ENCODE measurements at places on chromosomes 1 and 21.

DNA sequence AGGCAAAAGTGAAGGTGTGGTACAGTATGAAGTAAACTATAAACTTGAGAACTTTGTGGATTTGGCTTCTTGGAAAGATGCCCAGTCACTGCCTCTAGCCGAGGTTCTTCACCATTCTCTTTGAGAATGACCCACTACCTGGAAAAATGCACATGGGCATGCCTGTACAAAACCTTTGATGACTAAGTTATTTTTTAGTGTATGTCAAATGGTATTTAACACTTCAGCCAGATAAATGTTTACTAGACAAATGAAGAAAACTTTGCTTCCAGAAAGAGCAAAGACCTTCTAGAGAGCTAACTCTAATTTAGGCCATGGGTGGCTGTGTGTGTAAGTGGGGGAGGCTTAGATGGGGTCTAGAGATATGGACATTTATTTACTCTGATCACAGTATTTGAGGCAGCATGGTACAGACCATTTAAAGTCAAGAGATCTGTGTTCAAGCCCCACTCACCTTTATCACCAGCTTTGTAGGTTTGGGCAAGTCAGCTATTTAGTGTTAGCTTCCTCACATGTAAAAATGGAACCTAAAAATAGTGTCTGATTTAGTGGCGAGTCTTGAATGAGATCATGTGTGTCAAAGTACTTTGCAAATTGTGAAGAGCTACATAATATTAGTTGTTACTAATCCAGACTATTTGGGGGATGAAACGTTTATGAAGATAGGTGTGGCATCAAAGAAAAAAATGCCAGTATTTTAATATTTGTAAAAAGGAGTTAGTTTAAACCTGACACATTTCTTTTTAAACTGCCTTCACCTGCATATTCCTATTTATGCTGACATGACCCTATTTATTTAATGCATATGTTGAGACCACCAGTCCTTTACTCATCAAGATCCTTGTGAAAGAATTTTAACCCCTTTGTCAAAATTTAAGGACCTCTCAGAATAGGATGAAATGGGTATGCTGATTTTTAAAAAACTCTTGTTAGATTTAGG is 20.2 kb downstream of the NFYC start:
- no peak for DNase-seq

DNA sequence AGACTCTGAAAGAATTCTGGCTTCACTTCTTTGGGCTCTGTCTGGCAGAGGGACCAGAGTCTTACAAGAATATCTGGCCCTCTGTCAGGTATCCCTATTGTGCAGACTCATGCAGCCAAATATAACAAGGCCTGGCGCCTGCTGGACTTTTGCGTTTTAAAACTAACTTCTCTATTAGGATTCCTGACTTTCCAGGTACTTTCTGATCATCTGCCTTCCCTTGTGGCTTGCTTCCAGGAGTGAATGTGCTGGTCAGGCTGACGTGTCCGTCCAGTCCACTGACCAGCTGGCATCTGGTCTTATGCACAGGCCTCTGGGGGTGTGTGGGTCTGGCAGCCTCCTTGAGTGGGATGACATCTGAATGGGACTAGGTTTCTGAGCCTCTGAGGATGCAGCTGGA is 8.6 kb upstream of the RAB29 start:
- DNase-seq, result no peak

DNA sequence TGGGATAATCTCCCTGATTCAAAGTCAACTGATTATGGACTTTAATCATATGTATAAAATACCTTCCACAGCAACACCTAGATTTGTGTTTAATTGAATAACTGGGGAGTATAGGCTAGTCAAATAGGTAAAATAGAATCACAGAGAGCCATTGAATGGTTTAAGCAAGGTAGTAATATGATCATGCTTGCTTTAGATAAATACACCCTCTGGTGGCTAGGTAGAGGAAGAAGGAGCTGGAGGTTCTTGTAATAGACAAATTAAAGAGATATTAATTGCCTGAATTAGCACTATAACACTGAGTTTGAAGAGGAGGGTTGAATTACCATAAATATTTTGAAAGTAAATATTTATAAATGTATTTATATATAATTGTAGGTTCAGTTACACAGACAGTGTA is 40.3 kb downstream of the DIRAS3 start:
- DNase-seq, result no peak

DNA sequence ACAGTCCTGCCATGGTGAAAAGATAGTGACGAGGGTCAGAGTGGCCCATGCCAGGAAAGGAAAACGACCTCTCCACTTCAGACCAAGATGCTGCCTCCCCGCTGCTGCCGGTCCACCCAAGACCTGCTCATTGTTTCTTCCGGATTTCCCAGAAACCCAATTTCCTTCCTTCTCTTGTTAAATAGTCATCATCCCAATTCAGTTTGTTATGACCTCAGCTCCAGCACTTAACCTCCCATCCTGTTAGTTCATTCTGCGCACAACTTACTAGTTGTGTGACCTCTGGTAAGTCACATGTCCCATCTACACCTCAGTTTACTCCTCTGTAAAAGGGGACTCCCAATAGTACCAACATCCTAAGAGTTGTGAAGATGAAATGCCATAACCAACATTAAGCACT is 29.9 kb upstream of the PPP1R15B start:
- no peak for DNase-seq

DNA sequence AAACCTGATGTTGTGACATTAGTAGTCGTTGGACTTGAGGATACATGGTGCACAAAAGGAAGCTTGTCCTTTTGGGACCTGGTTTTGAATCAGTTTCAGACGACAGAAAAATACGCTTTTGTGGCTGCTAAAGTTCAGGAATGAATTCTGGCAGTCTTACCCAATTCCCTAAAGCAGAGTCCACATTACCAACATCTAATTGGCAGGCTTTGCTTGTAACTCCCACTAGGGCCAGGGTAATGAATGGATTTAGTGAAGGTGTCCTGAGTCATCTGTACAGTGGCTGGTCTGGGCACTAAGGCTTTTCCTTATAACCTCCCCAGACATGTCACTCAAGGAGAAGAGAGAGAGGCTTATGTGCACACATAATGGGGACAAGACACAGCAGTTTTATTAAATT is 66.2 kb upstream of the RNPC3 start:
- DNase-seq, result no peak

DNA sequence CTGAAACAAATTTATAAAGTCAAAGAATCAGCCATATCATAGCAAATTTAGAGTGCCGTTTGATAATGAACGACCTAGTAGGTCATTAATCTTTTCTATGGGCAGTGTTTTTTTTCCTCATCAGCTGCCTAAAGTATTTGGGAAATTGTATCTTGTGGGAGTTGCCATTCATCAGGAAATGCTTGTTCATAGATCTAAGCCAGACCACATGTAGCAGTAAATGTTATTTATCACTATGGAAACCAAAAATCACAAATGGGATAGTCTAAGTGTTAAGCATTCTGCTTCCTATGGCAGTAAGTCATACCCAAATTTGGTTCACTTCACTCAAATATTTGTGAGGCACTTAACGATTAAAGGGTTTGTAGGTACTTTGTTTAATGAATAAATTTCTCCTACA is 52.9 kb downstream of the LRRC8D start:
- no peak for DNase-seq

DNA sequence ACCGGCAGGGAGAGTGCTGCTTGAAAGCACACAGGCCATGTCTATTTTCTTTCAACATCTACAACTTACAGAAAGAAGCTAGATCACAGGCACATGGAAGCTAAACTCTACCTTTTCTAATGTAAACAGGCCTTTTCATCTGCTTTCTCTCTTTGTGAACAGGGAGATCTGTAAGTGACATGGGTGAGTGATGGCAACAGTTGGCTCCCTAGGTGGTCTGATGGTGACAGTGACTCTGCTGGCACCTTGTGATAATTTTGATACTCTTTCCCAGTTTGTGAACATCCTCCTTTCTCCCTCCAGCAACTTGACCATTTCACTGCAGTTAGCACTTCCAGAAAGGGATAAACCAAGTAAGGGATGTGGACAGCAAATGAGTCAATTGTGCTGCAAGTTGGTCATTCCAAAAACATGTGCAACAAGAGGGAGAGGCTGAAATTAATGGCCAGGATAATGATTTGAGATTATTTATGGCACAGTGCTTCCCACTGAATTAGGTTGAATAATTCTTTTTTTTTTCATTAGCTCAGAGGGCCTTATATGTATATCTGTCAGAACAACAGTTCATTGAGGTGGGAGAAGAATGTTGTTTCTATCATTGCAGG is 89.5 kb downstream of the XCL2 start:
- DNase-seq, result no peak

DNA sequence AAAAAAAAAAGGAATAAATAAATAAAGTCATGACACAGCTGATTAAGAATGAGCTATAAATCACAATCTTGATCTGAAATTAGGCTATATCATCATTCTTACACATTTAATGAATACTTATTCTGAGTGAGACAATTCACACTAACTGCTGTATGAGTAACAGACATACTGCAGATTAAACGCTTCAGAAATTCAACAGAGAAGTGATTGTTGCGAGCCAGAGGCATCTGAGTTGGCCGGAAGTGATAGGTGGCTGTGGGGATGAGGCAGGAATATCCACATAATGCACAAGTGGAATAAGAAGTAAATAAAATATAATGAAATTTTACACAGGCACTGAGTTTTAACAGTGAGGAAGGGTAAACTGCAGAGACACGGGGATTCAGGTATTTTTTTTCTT is 142.4 kb downstream of the APP start:
- no peak for DNase-seq

DNA sequence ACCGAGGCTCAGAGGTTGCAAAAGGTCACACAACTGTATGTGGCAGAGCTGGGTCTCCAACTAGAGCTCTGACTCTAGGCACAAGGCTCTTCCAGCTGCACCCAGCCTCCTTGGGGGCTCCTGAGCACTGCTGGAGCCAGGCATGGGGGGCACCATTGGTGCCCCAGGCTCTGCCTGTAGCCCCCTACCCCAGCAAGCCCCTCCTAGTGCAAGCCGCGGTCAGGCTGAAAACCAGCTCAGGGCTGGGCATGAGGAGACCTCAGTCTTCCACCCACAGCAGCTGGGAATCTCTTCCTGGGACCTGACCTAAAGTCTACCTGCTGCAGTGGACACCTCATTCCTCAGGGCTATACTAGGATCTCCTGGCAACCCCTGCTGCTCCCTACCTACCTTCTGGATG is 14.6 kb downstream of the TNNT2 start:
- DNase-seq, result no peak

- no peak for DNase-seq
Observed at GRCh38 chr1:206734499-206735142, 36.0 kb upstream of the IL19 start.

GRCh38 chr1:172529304-172529703 is 3.6 kb upstream of the SUCO start:
- no peak for DNase-seq

DNA sequence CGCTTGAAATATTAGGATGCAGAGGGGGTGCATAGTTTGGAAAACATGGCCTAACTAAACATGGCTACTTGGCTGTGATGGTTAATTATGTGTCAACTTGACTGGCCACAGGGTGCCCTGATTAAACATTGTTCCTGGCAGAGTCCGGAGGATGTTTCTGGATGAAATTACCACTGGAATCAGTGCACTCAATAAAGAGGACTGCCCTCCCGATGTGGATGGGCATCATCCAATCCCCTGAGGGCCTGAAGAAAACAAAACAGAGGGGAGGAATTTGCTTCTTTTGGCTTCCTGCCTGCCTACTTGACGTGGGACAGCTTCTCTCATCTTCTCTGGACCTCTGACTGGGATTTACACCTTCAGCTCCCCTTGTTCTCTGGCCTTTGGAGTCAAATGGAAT is 79.1 kb upstream of the KCNE2 start:
- no peak for DNase-seq

GRCh38 chr1:170675865-170676264 is 11.9 kb downstream of the PRRX1 start:
- DNase-seq, result no peak

DNA sequence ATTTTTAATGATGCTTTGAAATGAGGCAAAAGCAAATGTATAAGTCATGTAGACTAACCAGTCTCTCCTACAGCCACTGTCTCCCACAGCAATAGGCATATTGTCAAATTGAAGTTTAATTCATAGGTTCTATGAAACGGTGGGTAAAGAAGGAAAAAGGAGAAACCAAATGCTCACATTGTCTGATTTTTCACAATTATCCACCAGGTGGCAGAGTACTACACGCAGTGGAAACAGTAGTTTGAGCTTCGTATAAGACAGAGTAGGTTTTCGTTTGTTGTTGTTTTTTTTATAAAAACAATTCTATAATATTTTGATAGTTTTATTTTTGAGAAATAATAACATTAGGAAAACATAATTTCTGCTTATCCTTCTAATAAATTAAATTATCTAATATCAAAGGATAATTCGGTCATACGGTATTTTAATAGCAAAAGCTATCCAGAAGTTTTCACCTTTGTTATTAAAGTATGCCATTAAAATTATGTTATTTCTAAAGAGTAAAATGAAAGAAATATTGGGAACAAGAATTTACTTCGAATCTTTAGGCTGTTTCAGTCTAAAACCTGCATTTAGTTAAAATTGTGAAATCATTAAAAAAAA is 39.1 kb downstream of the TYW3 start:
- no peak for DNase-seq

- DNase-seq, result no peak
Observed at GRCh38 chr1:167463080-167463479, 55.2 kb downstream of the CD247 start.

GRCh38 chr21:34035619-34036354 is 37.6 kb upstream of the MRPS6 start:
- DNase-seq, result no peak

- DNase-seq, result no peak
Observed at GRCh38 chr1:2360588-2361364, 30.6 kb downstream of the MORN1 start.

DNA sequence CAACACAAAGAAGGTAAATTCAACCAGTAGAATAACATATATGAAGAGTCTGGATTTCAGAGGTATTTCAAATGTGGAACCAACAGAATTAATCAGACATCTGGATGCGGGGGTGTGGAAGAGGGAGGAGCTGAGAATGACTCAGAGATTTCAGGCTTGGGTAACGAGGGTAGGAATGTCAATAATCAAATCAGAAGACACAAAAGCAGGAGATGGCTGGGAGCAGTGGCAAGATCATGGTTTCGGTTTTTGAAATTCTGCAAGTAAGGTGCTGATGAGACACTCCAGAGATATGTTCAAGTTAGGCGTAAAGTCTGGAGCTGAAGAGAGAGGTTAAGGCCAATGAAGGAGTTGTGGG is 64.0 kb downstream of the PLPPR5 start:
- no peak for DNase-seq
